ENCODE measurements at places on chromosomes 7 and 10.

DNA sequence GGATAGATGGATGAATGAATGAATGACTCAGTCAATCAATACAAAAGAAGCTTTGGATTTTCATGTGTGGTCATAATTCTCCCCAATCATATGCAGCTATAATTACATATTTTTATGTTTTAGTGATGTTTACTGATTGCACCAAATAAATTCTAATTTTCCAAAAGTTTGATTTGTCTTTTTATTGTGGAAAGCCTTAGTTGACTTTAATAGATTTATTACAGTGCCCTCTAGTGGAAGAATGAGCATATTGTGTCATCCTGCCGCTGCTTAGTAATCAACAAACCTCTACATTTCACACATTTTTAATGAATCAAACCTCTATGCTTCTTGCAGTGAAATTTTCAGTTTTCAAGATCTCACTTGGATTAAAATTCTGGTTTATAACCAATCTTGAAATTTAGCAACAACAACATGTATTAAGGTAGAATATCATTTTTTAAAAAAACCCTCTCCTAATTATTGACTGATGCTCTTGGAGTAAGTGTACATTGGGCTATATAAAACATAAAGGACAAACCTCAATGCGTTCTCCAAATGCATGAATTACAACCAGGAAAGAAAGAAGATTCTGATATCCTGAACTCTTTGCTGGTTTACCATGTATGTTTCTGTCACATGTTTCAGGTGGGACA is 55.6 kb upstream of the PNLIP start:
- no peak for DNase-seq

- no peak for DNase-seq
Observed at GRCh38 chr10:44792119-44792775, 118.9 kb upstream of the TMEM72 start.

GRCh38 chr10:77823811-77824542 is 102.6 kb downstream of the DLG5 start:
- DNase-seq, result no peak

DNA sequence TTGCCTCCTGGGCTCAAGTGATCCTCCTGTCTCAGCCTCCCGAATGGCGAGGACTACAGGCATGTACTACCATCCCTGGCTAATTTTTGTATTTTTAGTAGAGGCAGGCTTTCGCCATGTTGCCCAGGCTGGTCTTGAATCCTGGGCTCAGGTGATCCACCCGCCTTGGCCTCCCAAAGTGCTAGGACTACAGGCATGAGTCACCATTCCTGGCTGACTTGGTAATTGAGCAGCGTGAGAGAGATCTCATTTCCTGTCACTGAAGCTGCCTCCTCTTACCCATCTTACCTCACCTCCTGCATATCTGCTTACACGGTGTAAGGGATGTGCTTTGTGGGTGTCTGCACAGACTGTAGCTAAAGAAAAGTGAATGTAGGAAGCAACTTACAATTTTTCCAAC is 9.7 kb downstream of the IFIT3 start:
- peak; percentile 69 for DNase-seq

- DNase-seq, result no peak
Observed at GRCh38 chr10:71004176-71005075, 116.1 kb upstream of the PCBD1 start.

DNA sequence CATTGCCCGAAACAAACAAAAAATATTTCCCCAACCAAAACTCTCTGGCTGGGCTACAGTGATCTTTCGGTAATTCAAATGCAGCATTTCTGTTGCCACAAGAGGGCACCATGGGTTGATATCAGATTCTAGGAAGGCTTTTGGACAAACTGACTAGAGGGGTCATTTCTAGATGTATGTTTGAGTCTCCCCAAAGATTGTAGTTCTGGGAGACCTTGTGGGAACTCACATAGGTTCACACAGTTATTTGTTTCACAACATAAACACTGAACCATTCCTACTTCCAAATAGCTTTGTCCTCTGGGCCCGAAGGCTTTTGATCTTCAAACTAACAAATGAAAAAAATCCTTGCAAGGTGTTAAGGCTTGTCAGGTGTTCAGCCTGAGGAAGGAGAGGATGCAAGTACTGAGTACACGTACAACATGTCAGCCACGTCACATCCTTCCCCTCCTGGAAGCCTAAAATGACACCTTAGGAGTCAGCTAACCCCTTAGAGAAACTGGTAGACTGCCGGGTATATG is 37.0 kb upstream of the IL15RA start:
- no peak for DNase-seq

GRCh38 chr7:129617178-129617577 is 5.7 kb downstream of the NRF1 start:
- no peak for DNase-seq

GRCh38 chr7:110800984-110801383 is 289.9 kb upstream of the LRRN3 start:
- DNase-seq, result no peak

DNA sequence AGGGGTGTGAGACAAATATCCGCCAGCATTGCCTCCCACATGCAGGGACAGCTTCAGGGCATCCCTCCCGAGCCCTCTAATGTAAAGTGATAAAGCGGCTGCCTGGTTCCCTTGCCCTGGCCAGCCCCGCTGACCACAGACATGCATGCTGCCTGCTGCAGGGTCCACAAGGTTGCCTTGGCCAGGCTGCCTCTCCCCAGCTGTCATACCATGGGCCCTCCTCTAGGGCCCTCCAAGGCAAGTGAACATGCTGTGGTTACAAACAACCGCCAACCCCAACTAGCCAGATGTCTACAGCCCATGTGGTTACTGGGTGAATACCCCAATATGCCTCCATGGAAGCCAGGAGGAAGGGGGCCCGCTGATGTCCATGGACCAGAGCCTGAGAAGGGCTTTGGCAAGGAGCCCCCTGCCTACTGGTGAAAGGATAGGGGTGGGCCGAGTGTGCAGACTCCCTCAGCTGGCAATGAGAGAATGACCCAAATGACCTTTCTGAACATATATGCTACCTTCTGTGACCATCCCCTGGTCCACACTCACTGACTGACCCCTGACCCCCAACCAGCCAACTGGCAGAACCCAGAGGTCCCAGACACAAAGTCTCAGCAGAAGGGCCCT is 37.4 kb downstream of the GRID1 start:
- no peak for DNase-seq

DNA sequence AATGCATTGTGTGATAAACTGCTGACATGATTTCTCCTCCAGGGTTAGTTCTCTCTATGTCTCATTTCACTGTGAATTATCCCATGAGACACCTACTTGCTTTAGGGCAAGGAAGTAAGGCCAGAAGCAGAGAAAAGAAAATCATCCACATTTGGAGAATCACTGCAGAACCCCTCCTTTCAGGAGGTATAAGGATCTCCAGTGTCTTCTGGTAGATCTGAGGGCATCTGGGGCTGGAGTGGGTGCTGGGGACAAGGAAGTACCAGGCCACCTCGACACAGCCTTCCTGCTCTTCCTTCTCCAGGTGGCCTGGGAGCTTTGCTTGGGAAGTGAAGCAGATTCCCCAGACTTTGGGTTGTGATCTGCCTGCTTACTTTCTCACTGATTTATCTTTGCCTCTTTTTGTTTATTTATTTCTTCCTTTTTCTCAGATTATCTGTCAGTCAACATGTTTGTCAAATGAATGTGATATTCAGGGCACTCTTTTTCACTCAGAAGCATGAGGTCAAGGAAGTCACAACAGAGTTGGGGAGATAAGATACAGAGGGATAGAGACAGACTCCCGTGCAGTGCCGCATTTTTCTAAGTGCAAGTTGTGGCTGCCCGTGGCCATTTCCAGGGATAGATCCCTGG is 12.4 kb upstream of the CAMK2G start:
- no peak for DNase-seq

GRCh38 chr7:80832006-80832405 is 86.8 kb downstream of the SEMA3C start:
- no peak for DNase-seq

- no peak for DNase-seq
Observed at GRCh38 chr10:121709675-121710073, 111.4 kb upstream of the FGFR2 start.

DNA sequence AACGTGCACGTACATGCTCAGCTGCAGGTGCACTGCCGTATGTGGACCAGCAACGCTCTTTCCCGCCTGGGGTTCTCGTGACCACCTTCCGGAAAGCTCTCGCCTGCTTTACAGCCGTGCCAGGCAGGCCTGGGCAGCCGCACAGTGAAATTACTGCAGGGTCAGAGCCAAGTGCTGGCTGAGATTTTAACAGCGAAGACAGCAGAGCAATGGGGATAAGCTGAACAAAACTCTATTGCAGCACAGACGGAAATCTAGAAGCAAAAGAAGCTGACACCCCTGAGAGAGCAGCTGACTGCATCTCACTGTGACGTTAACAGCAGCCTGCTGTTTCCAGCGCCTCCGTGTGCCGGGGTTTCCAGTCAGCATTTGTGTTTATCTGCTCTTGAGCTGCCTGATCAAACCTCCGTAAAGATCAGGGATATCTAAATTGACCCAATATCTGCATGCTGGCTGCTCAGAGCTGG is 179.0 kb downstream of the DIP2C start:
- no peak for DNase-seq

GRCh38 chr10:118937226-118937625 is 92.3 kb upstream of the NANOS1 start:
- no peak for DNase-seq

DNA sequence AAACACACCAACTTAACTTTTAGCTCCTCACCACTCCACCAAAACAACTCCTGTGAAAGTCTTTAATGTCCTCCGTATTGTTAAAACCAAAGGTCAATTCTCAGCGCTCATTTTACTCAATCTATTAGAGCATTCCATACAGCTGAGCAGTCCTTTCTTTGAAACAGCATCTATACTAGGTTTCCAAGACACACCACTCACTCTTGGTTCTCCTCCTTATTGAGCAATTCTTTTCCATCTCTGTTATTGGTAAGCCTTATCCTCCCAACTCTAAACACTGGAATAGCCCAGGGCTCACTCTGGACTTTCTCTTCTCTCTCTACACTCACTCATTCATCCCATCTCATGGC is 34.9 kb downstream of the COA1 start:
- DNase-seq, result no peak

DNA sequence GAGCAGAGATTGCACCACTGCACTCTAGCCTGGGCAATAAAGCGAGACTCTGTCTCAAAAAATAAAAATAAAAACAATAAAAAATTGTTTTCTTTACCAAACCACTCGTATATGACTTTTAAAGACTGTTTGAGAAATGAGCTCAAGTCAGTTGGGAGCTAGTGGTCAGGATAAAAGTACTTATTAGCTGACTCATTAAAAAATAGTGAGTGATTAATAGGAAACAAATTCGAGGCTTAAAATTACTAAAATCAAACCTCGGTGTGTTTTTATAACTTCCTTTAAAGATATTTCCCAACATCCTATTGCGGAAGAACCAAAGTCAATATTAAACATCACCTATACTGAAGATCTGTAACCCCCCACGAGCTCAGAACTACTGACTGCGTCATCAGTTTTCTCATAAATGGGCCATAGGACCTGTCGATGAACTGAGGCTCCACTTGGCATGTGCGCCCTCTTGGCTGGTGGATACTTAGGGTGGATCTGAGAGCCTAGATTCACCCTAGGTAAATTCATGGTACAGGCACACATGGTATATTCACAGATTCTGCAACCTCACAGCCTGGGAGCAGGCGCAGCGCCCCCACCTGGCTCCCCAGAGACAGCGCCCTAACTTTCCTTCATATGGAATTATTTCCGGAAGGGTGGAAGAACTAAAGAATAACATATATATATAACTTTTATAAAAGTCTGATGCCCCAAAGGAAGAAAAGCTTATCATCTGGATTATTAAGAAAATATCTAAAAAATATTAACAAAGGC is 9.2 kb downstream of the MKI67 start:
- no peak for DNase-seq

GRCh38 chr10:125096371-125096770 is 64.0 kb downstream of the CTBP2 start:
- DNase-seq, result no peak

- DNase-seq, result peak; percentile 74
Observed at GRCh38 chr10:132939957-132940790, 2.2 kb downstream of the CFAP46 start.

- no peak for DNase-seq
Observed at GRCh38 chr10:82206831-82207230, 331.8 kb downstream of the NRG3 start.

DNA sequence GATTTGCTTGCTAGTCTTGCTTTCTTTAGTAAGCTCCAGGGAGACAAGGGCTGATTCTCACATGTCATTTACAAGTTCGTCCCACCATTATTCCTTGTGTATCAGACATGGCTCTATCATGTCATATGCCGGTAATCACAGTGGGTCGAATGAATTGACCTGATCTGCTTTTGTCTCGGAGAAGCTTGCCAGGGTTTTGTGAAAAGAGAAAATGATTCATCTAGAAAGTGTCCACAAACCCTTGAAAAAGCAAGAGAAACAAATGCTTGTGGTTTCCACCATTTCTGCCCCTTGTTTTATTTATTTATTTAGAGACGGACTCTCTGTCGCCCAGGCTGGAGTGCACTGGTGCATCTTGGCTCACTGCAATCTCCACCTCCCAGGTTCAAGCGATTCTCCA is 278.5 kb downstream of the TCF7L2 start:
- DNase-seq, result no peak

GRCh38 chr7:19526639-19527038 is 182.2 kb downstream of the POLR1F start:
- DNase-seq, result no peak

DNA sequence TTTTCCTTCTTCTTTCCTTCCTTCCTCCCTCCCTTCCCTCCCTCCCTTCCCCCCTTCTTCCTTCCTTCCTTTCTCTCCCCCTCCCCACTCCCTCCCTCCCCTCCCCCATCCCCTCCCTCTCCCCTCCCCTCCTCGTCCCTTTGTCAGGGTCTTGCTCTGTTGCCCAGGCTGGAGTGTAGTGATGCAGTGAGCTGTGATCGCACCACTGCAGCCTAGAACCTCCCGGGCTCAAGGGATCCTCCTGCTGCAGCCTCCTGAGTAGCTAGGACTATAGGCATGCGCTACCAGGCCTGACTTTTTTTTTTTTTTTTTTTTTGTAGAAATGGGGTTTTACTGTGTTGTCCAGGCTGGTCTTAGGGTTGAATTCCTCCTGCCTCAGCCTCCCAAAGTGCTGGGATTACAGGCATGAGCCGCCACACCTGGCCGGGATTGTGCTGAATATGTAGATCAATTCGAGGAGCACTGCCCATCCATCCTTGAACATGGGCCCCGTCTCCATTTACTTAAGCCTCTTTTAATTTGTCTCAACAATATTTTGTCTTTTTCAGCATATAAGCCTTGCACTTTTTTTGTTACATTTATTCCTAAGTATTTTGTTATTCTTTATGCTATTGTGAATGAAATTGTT is 23.4 kb downstream of the GRIFIN start:
- DNase-seq, result no peak

DNA sequence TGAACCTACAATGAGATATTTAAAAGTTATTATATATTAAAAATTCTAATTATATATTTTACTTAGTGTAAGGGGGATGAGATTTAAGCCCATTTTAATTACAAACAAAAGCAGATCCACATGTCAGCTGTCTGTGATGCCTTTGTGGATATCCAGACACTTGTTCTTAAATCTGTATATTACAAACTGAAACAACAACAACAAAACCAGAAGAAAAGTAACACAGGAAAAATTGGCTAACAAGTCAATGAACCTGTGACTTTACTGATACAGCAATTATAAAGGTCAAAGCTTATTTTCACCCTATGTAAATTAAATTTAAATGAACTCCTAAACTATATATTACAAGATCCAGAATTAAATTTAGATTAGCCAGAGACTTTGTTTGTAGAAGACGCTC is 222.7 kb downstream of the CHCHD3 start:
- no peak for DNase-seq

GRCh38 chr7:106807474-106807873 is 57.6 kb upstream of the PIK3CG start:
- no peak for DNase-seq
